Right kidney (tissue), 9 donors: ENCODE measurements at places on chromosomes 4 and X.

GRCh38 chr4:2847302-2847871 is 3.7 kb downstream of the ADD1 start:
- no peak for DNase-seq

GRCh38 chr4:159551281-159551680 is 448.4 kb downstream of the RAPGEF2 start:
- DNase-seq, result no peak

GRCh38 chr4:140260227-140260626 is 106.2 kb upstream of the MAML3 start:
- DNase-seq, result no peak

- no peak for DNase-seq
These were observed 10.6 kb upstream of the HMX1 start for GRCh38 chr4:8882239-8882638.

GRCh38 chrX:1794586-1794985 is 179.7 kb downstream of the ASMT start:
- no peak for DNase-seq

- no peak for DNase-seq
These were observed 8.6 kb downstream of the GALNT7 start for GRCh38 chr4:173177232-173177631.

GRCh38 chr4:47215759-47216158 is 184.4 kb downstream of the GABRB1 start:
- DNase-seq, result no peak

- no peak for DNase-seq
These were observed 174.4 kb downstream of the SLC39A8 start for GRCh38 chr4:102170910-102171309.

DNA sequence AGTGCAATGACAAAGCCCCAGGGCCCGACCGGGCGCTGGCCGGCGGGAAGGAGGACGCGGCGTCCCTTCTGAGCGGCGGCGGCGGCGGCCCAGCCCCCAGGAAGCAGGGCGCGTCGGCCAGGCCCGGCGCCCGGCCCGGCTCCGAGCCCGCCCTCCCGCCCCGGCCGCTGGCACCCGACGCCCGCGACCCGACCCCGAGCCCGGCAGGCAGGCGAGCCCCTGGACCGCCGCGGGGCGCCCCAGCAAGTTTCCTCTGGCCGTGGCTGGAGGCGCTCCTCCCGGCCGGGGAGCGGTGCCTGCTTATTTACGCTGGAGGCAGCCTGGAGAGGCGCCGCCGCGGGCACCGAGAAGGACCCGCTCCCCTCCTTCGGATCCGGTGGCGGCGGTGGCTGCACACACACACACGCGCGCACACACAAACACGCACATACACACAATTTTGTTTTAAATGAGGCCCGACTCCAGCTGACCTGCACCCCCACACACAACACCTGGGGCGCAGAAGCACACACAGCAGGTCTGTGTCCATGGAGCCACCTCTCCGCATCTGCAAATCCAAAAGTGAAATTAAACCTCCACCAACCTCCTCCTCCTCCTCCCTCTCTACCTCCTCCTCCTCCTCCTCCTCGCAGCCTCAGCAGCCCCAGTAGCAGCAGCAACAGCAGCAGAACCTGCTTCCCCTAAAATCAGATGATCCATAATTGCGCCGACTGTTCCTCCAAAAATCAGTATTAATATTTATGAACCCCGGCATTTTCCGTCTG is 669 bp downstream of the IRF2 start:
- DNase-seq, result peak; percentile 82

DNA sequence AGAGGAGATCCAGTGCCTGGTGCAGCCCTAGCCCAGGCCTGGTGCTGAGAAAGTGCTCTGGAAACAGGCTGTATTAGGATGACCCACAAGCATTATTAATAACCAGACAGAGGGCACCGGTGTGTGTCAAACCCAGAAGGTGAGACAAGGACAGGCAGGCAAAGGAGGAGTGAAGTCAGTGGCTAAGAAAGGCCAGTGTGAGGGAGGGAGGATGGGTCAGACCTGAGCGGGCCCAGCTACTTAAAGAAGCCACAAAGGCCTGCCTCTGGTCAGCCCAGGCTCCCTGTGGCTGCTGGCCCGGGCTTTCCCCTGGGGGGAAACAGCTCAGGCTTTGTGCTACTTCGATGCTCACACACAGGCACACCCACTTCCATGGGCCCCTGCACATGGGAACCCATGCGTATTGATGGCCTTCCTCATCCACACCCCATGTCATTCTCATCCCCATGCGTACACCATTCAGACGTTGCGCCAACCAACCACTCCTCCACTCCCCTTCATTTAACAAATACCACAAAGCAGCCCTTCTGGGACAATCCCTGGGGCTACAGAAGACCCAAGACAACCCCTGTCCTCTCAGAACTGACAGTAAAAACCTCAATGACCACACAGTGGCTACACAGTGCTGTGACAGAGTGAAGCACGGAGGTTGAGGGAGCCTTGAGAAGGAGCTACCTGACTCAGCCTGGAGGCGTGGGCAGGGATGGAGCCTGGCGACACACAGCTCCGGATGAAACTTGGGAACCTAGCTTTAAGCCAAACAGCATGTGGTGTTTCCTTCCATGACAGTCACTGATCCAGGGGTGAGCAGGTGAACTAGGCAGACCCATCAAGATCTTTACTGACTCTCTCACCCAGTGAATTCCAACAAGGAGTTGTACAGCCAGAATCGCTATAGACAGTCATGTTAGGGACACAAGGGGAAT is 24.9 kb upstream of the MTM1 start:
- DNase-seq, result no peak

DNA sequence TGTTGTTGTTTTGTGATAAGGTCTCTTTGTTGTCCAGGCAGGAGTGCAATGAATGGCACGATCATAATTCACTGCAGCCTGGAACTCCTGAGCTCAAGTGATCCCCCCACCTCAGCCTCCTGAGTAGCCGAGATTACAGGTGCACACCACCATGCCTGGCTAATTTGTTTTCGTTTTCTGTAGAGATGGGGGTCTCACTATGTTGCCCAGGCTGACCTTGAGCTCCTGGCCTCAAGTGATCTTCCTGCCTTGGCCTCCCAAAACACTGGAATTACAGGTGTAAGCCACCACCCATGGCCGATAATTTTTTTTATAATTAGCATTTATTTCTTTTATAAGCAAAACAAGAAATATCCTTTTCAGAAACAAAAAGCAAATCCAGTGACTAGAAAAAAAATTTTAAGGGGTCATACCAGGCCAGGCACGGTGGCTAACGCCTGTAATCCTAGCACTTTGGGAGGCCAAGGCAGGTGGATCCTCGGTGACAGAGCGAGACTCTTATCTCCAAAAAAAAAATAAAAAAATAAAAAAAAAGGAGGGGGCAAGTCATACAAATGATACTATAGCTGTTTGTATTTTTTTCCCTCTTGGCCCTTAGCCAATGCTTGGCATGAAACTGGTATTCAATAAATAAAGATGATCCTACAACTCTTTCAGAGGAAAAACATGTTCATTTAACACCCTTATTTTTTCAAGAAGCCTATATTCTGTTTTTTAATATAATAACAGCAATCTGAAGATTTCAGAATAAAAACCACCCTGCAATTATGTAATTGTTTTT is 3.4 kb downstream of the PLAC8 start:
- DNase-seq, result no peak

- DNase-seq, result no peak
These were observed 137.6 kb downstream of the SCLT1 start for GRCh38 chr4:128955751-128956150.
